ENCODE measurements at places on chromosomes 13 and 19. TPM values are rescaled to one million over a fixed set of nuclear protein-coding genes. Genes with fewer than 3 reads are reported as not detected.

SOX1 gene
- not detected for polyA plus RNA-seq

LILRA1 gene
- polyA plus RNA-seq: not detected

ZNF441 gene
- 5.5 TPM for polyA plus RNA-seq

ELSPBP1 gene
- polyA plus RNA-seq: not detected

BORCS8 gene
- polyA plus RNA-seq: 33.7 TPM

C1QTNF9B gene
- polyA plus RNA-seq: not detected

GRCh38 chr19:5131506-5132205 lies 162.7 kb downstream of the KDM4B start:
- DNase-seq: no peak

DNA sequence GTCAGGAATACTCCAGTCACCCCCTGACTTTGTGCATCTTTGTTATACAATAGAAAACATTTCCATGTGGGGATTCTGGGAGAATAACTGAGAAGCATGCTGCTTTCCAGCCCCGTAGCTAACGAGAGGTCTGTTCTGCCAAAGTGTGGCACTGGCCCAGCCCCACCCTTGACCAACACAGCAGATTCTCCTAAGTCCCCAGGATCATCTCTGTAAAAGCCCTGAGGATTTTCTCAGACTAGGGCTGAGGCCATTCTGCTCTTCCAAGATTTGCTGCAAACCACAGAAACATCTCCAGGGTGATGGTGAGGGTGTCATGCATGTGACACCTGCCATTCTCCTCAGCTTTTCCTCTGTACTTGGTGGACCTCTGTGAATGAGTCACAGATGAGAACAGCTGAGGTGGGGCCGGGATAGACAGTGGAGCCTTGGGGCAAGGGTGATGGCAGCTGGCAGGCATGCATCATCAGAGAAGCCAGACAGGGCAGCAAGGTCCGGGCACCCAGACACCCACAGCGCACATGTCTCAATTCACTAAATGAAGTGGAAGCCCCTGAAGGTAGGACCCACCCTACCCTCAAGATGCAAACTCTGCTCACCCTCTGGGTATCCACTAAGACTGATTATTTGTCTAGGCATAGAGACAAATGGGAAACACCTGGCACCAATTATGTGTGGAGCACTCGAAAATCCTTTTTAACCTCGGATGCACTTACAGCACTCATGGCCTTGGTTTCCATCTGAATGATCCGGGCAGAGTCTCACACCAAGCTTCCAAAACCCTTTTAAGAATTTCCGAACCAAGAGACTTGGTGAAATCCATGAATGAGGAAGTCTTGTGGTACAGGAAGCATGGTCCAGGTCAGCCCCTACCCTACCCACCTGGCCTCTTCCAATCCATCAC lies 20.1 kb upstream of the DOCK9 start:
- no peak for DNase-seq

DNA sequence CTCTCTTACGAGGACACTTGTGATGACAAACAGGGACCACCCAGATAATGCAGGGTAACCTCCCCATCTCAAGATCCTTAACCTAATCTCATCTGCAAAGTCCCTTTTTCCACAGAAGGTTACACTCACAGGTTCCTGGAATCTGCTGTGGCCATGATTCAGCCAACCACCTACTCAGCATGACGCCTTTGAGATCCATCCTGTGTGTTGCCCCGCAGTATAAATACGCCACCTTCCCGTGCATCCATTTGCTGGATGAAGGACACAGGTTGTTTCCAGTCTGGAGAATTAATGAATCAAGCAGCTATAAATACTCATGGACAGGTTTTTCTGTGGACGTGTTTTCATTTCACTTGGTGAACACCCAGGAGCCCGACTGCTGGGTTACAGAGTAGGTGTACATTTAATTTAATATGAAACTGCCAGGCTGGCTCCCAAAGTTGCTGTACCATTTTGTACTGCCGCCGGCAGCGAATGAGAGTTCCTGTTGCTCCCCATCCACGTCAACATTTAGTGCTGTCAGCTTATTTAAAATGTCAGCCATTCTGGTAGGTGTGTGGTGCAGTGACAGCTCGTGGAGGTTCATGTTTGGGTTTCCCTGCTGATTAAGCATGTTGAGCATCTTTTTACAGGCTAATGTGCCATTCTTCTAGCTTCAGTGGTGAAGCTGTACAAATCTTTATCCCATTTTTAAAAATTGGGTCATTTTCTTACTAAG lies 40.2 kb downstream of the ELL start:
- DNase-seq: no peak

DNA sequence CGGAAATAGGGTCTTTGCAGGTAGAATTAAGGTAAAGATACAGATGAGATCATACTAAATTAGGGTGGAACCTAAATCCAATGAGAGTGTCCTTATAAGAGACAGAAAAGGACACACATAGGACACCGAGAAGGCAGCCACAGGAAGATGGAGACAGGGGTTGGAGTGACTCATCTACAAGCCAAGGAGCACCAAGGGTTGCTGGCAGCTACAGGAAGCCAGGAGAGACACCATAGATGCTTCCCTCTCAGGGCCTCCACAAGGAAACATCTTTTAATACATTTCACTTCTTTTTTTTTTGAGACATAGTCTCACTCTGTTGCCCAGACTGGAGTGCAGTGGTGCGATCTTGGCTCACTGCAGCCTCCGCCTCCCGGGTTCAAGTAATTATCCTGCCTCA lies 10.1 kb downstream of the TMEM143 start:
- DNase-seq: no peak

DNA sequence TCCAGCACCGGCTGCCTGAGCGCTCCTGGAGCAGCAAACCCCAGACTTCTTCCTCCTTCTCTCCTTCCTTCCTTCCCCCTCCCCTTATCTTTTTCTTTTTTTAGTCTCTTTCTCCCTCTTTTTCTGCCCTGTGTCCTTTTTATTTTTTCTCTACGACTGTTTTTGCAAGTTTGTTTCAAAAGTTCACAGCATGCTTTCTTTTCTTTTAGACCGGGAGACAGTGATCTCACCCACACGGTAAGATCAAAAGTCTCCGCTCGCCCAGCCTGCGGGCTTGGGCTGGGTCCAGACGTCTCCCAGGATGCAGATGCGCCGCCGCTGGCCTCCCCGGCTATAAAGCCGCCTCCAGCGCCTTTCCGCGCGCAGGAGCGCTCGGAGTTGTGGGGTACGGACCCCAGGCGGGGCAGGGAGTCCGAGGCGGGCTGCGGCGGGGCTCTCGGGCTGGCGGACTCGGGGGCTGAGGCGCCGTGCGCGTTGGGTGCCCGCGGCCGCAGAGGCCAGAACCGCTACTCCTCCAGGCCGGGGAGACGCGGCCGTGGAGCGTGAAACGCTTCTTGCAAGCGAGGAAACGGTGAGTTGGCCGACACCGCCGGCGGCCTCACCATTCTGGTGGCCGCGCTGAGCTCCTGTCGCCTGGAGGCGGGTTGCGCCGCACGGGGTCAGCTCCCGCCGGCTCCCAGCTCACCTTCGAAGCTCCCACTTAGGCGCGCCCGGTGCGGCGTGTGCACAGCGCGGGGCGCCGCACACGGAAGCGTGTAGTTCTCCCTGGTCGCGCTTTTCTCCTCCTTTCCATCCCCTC lies 2.0 kb upstream of the TSHZ3 start:
- DNase-seq: peak; percentile 74

GRCh38 chr19:50728084-50728737 lies 5.0 kb downstream of the CLEC11A start:
- peak; percentile 79 for DNase-seq

- DNase-seq: no peak
Observed at GRCh38 chr13:35763782-35764123, 287.3 kb upstream of the MAB21L1 start.

DNA sequence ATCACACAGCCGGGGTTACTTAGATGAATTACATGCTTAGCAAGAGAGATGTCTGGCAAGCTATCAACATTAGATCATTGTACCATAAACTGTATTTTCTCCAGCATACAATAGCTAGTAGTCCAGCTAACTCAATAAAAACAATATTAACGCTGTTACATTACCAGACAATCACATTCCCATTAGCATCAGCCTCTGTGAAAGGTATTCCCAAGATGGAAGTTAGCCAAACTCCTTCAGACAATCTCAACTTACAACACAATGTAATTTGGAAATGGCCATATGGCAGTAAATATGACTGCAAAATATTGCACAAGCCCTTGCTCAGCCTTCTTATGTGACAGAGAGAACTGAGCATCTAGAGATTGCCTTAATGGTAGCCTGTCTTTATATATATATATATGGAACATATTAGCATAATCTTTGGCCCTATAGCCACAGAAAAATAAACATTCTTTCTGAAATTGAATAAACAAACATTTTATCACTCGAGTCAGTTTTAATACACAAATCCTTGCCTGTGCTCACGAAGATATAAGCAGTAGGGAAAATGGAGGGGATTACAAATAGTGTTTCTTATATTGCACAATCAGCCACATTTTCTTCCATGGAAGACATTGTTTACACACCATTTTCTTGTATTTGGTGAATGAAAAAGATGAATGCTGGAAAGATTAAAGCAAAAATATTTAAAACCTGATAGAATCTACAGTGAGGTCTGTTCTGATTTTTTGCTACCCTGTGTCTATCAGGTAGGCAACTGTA lies 1060.5 kb downstream of the DIAPH3 start:
- peak; percentile 43 for DNase-seq

- peak; percentile 76 for DNase-seq
Observed at GRCh38 chr19:1223018-1223855, 14.6 kb downstream of the CBARP start.

DNA sequence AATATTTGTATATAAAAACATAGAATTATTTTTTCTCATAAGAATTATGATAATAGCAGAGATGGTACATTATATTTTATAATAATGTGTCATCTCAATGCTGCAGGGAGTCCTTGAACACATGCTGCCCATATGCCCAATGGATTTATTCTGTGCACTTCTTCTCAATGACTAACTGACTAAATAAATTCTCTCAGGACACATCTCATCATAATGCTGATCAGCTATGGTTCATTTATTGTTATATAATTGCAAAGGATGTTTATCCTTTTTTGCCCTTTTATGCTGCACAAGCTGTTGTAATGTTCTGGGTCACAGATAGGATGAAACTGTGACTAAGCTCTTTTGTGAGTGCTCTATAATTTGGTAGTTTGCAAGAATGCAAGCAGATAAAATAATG lies 1273.3 kb upstream of the ATXN8OS start:
- no peak for DNase-seq
